ENCODE measurements at places on chromosomes 3 and 15.

GRCh38 chr3:123635217-123635616 lies 50.4 kb upstream of the HACD2 start:
- DNase-seq, result peak; percentile 32

DNA sequence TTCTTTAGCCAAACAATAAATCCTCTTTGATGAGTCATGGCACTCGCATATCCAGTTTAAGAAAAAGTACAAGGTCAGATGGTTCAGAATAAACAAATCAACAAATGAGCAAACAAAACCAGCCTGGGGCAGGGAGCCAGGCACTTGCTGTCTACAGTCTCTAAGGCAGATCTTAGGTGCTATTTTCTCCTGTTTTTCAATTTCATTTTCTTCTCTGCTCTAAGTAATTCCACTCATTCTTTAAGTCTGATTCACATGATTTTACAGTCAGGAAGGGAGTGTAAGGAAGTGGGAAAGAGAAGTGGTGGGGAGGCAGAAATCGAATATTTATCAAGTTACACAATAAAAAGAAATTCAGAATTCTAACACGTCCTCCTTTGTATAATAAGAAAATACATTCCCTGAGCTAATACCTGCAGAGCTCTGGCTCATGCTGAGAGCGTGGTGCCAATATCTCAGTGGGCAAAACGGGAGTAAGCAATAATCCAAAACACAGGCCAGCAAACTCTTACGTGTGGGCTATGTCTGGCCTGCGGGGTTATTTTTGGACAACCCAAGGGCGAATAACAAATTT lies 298.6 kb downstream of the ADAMTS17 start:
- peak; percentile 66 for DNase-seq

- DNase-seq, result no peak
Measured at GRCh38 chr3:42177068-42177800, 86.1 kb downstream of the TRAK1 start.

DNA sequence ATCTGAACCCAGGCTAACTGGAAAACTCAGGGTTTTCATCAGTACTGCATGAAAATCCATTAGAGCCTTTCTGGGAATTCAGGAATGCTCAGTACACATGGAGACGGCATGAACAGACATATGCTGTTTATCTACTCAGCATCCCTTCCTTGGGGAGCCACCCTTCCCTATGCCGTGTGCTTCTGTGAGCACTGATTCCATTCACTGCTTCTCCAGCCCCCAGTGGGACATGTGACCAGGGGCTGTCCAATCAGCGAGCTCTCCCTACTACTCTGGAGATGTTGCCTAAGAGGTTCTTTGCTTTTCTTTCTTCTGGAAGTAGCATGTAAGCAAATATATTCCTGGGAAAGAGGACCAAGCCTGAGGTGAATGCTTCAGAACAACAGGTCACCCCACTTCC lies 5.6 kb upstream of the PCOLCE2 start:
- DNase-seq, result no peak

DNA sequence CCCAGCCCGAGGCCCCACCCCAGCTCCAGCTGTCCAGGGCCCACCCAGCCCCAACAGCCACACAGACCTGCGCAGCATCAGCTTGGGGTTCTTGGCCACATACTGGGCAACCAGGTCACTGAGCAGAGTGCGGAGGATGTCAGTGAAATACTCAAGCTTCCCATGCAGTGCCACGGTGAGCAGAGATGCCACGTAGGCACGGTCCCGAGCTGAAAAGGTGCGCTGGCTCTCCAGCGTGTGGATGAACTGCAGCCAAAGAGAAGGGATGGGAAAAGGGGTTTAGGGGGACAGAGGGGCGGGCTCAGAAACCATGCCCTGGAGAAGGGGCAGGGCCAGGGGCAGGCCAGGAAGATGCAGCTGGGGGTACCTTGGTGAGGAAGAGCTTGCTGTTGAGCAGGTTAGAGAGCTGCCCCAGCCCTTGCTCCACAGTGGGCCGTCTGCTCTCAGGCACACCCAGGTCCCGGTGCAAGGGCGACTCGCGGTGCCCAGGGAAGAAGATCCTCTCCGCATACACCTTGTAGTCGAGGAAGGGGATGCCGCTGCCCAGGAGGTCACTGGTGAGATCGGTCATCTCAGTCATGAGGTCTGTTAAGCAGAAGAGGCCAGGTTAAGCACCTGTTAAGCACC lies 17.4 kb downstream of the PLXNB1 start:
- DNase-seq, result no peak

All from EH (cell line).